Brain microvascular endothelial cell (primary cell): ENCODE measurements at places on chromosomes 5 and 9.
A peak's percentile ranks its signal among the peaks of the same experiment; 100 is the strongest.

GRCh38 chr9:137296670-137297664 is 5.1 kb downstream of the NRARP start:
- peak; percentile 86 for DNase-seq

DNA sequence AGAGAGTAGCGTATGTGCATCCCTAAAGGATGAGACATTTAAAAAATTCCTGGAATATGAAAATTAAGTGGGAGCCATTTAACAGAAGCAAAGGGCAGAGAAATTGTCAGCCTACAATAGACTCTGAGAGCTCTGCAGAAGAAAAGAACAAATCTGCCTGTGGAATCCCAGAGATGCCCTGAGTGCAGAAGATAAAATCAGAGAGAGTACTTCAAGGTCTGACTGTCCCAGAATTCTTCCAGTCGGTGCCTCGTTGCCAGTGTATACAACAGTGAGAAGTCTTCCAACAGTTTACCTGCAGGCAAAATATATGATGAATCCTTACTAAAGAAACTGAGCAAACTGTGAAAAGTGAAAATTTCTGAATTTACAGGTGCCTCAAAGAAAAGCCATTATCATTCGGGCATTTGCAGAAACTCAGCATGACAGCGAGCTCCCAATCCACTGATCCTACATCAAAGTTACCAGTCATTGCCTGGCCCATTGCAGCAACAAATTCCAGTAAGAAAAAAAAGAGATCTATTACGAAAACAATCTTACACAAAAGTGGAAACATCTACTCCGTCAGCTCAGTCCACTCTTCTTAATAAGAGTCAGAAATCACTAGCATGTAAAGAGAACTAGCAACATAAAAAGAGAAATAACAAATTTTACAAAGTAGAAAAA is 92.8 kb upstream of the VCAN start:
- no peak for DNase-seq

GRCh38 chr9:98152526-98152925 is 33.5 kb upstream of the TRIM14 start:
- DNase-seq = no peak

DNA sequence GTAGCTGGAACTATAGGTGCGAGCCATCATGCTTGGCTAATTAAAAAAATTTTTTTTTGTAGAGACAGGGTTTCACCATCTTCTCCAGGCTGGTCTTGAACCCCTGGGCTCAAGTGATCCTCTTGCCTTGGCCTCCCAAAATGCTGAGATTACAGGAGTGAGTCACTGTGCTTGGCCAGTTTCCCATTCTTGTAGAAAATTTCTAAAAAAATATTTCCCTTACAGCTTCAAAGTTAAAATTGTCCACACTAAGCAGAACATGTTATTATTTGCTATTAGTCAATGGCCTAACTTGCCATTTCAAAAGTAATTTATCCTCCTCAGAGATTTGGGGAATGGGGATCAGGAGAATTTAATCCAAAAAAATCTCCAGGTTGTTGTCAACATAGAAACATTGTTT is 40.1 kb downstream of the SLC38A9 start:
- no peak for DNase-seq

GRCh38 chr5:1375871-1376810 is 31.2 kb upstream of the CLPTM1L start:
- DNase-seq = no peak

GRCh38 chr5:134083517-134083916 is 31.0 kb upstream of the TCF7 start:
- no peak for DNase-seq

DNA sequence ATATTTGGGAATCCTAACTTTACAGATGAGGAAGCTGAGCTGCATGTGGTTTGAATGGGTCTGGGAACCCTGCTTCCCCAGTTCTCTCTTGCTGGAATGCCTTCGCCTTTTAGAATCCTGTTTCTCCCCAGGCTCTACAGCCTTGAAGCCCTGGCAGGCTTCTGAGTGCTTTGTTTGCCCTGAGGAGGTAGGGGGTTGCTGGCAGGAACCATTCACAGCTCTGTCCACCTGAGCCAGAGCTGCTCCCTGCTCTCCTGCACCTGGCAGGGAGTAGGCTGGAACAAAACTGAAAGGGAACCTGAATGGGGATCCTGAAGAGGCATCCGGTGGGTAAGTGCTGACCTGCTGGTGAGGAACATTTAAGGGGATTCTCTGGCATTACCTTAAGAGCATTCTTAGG is 33.0 kb downstream of the KIF4B start:
- DNase-seq = no peak

GRCh38 chr5:34501840-34502239 is 154.3 kb upstream of the RAI14 start:
- no peak for DNase-seq

DNA sequence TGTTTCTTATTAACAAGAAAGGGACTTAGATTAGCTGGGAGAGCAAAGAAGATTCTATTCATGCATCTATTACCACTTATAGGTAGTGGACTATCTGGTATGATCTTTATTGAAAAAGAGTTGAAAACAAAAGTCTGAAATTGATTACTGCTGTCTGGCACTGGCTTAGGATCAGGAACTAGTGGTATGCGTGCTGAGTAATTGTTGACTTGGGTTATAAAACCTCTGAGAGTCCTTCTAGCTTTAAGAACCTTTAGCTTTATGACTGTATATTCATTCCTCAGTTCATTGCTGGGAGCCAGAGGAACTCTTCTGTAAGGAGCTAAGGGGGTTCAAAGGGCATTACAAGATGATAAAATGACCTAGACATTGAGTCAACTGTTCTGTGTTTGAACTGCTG is 7.6 kb downstream of the SLC1A1 start:
- peak; percentile 79 for DNase-seq

- no peak for DNase-seq
Observed at GRCh38 chr9:129173296-129174101, 4.6 kb downstream of the IER5L start.

- DNase-seq = peak; percentile 77
Observed at GRCh38 chr5:74641735-74642542, 1.4 kb upstream of the ENC1 start.

GRCh38 chr5:37448941-37449340 is 69.8 kb downstream of the WDR70 start:
- DNase-seq = no peak

DNA sequence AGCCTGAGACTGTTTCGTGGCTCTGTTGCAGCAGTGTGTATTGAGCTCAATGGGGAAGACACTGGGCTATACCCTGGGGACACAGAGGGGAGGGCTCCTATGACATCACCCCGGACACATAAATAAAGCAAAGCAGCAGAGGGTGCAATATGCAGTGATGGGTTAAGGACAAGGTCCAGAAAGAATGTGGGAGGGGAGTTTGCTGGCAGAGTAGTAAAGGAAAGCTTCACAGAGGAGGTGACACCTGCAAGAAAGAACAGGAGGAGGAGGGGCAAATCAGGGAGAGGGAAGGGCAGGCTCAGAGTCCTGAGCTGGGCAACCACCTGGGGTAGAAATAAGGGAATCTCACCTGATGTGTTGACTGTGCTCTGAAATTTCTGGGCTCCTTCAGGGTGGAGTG is 35.3 kb upstream of the CDKN2AIPNL start:
- DNase-seq = no peak

- no peak for DNase-seq
Observed at GRCh38 chr9:7056254-7056653, 298.5 kb downstream of the KDM4C start.

DNA sequence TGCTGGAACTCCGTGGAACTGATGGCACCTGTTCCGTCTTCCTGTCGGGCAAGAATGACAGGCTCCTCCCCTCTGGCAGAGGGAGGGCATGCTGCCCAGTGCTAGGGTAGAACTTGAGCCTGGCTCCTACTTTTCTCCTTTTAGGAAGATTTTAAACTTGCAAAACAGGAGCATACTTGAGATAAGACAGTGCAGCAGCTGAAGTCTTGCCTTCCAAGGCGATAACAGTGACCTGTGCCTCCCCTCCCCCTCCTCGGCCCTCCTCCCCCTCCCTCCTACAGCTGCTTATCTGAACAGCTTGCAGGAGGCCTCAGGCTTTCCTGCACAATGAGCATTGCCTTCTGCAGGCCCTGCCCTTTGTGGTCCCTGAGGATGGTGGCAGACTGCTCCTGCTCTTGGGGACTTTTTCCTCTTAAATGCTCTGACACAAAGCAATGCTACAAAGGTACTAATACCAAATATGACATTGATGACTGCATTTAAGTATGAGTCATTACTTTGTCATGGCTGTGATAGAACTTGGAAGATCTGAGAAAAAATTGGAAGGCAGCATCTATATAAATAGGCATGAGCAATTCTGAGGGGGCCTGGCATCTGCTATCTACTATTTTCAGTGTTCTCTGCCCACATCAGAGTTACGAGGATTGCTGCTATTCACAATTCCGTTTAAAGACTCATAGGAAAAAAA is 2.0 kb downstream of the GADD45G start:
- DNase-seq = peak; percentile 16

DNA sequence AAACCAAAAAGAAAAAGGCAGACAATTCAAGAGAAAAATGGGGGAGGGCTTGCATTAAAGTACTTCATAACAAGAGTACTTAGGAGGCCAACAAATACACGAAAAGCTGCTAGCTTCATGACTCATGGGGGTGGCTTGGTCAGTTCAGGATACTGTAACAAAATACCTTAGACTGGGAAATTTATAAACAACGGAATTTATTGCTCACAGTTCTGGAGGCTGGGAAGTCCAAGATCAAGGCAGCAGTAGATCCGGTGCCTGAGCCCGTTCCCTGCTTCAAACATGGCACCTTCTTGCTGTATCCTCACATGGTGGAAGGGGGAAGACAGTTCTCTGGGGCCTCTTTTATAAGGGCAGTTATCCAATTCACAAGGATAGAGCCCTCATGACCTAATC is 111.4 kb downstream of the C9orf50 start:
- DNase-seq = peak; percentile 89

- DNase-seq = no peak
Observed at GRCh38 chr5:54696931-54697330, 179.4 kb downstream of the SNX18 start.

GRCh38 chr5:39765366-39765765 is 340.6 kb upstream of the DAB2 start:
- DNase-seq = no peak

DNA sequence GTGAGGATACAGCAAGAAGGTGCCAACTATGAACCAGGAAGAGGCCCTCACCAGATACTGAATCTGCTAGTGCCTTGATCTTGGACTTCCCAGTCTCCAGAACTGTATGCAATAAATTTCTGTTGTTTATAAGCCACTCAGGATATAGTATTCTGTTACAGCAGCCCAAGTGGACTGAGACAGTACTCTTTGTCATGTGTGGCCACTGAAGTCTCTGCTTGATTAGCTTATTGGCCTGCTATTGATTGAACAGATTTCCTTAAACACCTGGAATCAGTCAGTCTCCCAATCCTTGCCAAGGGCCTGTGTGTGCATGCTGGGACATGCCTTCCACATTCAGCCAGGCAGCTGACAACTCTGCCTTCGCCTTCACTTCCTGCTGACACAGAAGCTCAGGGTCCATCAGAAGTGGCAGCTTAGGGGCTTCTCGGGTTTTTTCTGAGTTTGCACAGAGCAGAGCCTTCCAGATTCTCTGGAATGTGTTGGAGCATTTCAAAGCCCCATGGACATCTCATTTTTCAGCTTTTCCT is 13.7 kb upstream of the ROR2 start:
- no peak for DNase-seq

- peak; percentile 8 for DNase-seq
Observed at GRCh38 chr9:96020792-96021550, 145.5 kb downstream of the ERCC6L2 start.

GRCh38 chr5:112186401-112186990 is 232.6 kb downstream of the EPB41L4A start:
- peak; percentile 45 for DNase-seq

DNA sequence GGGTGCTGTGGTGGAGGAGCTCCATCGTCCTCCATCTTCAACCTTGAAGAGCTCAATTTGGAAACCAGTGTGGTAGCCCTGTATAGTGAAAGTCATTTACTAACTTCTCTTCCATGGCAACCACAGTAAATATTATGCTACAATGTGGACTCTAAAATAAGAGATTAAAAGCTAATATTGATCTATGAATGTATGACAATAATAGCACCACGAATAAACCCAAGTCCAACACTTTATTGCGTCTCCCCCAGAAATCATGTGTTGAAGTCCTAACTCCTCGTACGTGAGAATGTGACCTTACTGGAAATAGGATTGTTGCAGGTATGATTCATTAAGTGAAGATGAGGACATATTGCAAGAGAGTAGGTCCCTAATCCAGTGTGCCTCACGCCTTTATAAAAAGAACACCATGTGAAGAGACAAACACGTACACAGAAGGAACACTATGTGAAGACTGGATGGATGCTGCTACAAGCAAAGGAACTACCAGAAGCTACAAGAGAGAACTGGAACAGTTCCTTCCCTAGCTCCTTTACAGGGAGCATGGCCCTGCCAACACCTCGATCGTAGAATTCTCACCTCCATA is 276.2 kb downstream of the PDE4D start:
- DNase-seq = no peak

- DNase-seq = no peak
Observed at GRCh38 chr5:175582697-175583096, 75.2 kb upstream of the HRH2 start.

DNA sequence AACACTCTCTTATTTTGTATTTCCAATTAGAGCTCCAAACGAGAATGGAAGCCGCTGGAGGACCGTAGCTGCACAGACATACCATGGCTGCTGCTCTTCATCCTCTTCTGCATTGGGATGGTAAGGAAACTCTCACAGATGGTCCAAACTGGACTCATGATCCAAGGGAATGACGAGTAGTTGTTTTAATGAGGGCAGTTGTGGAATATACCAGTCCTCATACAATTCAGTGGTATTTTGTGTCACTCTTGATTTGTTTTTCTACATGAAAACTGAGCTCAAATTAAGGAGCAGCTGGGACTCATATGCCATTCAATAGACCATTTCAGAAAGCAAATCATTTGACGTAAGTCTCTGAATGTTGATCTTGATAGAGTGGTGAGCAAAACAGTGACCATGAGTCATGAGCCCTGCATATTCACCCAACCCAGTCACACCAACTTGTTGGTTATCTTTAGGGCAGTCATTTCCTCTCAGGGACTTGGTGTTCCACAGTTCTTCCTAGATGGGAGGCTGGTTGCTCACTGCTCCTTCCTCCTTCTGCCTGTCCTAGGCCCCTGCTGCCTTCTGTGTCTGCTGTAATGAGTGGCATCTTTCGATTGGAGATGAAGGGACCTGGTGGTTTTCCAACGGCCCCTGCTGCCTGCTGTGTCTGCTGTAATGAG is 54.9 kb downstream of the SLC44A1 start:
- DNase-seq = peak; percentile 98

DNA sequence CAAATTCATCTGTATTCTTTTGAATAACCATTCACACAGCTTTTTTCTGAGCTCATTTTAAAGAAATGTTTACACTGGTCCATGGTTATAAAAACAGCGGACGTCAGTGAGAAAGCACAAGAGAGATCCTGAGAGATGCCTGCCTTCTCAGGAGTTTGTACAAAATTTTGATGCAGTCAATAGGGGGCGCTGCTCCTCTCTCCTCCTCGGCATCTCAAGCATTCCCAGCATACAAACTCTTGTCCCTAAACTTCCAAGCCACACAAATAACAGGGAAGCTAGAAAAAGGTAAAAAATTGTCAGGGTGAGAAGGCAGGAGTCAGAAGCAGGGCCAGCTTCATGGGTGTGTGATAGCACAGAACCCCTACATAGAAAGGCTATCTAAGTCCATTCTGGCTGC is 11.2 kb upstream of the CCDC152 start:
- no peak for DNase-seq
